ENCODE measurements at places on chromosomes 5 and 9.

DNA sequence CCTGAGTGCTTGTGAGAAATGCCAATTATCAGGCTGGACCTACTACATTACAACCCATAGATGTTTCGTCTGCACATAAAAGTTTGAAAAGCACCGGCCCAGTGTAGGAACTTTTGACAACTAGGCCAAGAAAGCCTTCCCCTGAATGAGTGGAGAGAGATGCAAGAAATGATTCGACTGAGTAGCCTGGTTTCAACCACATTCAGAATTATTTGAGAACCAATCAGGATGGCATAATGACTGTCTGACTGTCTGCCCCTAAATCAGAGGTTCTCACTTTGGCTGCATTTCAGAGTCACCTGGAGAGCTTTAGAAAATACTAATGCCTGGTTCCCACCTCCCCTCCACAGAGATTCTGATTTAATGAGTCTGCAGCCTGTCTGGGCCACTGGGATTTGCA lies 61.1 kb downstream of the FRMD3 start:
- no peak for DNase-seq

- DNase-seq: no peak
These were observed 117.4 kb downstream of the GCNT1 start for GRCh38 chr9:76576344-76576743.

GRCh38 chr5:16841416-16841815 lies 94.7 kb downstream of the MYO10 start:
- no peak for DNase-seq

DNA sequence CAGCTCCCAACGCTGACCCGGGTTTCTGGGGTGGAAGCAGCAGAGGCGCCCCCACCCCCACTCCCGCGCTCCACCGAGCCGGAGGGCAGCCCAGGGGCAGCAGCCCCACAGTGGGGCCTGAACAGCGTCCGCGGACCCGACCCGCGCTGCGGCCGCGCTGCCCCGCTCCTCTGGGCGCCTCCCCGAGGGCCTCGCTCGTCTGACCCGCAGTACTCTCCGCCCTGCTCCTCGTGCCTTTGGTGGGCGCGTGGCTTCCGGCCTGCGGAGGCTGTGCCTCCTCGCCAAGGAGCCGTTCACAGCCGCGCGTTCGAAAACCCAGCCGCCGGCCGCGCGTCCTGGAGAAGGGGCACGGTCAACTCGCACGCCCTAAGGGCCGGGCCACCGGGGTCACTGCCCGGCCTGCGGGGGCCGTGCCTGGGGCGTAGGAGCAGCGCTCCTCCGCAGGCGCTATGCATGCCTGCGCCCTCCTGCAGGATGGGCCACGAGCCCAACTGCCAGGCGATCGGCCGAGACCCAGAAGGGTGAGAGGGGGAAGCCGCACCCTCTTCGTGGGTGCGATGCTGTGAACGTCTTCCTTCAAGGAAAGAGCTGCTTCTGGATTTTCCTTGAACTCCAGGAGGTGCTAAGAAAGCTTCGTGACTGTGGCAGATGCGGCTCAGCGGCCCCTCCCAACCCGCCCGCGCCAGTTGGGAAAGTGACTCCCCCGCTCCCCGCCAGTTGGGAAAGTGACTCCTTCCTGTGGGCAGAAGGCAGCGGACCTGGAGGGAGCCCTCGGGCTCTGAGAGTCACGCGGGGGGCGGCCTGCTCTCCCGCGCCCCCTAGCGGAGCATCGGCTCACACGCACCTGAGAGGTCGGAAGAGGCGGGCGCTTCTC lies 82.7 kb downstream of the HSD17B3 start:
- DNase-seq: peak; percentile 20

Measured in NCI-H2029 treated with DMSO at 0.1 percent for 48 hours (cell line).